ENCODE measurements at places on chromosomes 12 and 14.

- no peak for DNase-seq
These were observed 73.9 kb downstream of the RPS6KA5 start for GRCh38 chr14:90986510-90986909.

DNA sequence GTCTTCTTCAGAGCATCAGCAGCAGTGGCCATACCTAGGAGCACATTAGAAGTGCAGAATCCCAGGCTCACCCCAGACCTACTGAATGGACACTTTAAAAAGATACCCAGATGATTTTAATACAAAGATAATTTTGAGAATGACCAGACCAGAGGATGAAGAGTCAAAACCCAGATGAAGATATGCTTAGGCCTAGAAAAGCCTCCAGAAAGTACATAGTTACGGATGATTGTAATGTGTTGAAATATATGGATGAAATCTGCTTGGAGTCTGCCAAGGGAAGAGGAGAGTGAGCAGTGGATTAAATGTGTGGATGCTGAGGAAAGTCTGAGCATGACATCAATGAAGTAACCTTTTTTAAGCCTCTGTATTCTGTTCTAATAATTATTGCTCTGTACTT lies 245.7 kb downstream of the CNTN1 start:
- no peak for DNase-seq

- DNase-seq: no peak
These were observed 91.6 kb upstream of the ATF7IP start for GRCh38 chr12:14273913-14274311.

- peak; percentile 73 for DNase-seq
These were observed 103.1 kb downstream of the RFLNA start for GRCh38 chr12:124397807-124398577.

DNA sequence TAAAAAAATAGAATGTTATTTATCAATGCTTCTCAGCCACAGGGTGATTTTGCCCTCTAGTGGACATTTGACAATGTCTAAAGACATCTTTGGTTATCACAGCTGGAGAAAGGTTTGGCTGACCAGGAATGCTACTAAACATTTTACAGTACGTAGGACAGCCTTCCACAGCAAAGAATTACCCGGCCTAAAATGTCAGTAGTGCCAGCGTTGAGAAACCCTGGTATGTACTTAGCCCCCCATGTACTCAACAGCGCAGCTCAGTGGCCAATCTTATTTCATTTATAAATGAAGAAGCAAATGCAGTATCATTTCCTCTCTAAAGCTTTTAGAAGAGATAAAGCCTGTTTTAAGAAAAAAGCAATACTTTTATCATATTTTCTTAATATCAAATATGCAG lies 5.8 kb downstream of the MARK3 start:
- DNase-seq: peak; percentile 85

GRCh38 chr14:50222055-50222613 lies 9.2 kb downstream of the SOS2 start:
- no peak for DNase-seq

DNA sequence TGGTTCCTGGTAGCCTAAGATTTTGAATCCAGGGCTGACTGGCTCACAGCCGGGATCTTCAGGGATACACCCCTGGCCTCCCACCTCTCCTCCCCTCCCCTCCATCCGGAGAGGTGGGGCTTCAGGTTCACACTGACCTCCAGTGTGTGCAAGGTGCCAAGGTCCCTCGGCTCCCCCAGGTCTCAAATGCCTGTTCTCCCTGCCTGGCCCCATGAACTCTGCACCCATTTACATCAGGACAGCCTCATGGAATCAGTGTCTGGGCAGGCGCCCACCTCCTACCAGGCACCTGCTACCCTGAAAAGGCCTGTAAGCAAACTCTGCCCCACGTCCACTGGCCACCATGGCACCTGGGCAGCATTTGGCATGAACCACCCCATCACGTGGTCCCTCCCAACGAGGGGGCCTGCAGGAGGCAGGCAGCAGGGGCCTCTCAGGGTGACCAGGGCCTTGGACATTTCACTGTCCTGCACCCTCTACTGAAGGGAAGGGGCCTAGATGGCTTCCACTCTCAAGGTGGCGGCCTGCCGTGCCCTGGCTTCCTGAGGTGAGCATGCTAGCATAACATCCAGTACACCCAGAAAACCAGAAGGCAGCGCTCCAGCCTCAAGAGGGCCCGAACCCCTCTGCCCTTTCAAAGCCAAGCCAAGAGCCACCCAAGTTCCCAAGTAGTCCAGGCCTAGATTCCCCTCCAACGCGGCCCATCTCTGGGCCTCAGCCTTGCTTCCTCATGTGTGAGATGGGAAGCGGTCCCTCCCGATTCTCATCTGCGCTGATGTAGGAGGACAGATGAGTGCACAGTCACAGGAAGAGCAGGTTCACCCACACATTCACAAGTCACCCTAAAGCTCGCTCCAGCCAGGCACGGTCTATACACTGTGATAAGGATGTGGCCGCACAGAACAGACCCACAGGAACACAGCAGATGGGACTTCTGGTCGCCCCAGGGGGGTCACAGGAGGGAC lies 37.3 kb downstream of the CCDC85C start:
- DNase-seq: no peak

GRCh38 chr14:31159682-31160296 lies 47.8 kb downstream of the HECTD1 start:
- DNase-seq: no peak

GRCh38 chr12:29578070-29578469 lies 80.6 kb upstream of the OVCH1 start:
- no peak for DNase-seq

- DNase-seq: no peak
These were observed 88.4 kb downstream of the CAND1 start for GRCh38 chr12:67357376-67358125.

- no peak for DNase-seq
These were observed 8.9 kb upstream of the TAS2R46 start for GRCh38 chr12:11070999-11071398.

- no peak for DNase-seq
These were observed 106.6 kb upstream of the NOS1 start for GRCh38 chr12:117468016-117468415.

GRCh38 chr12:118166946-118167345 lies 31.0 kb downstream of the PEBP1 start:
- DNase-seq: no peak

- no peak for DNase-seq
These were observed 1.4 kb downstream of the LBHD2 start for GRCh38 chr14:103085106-103086091.

- peak; percentile 51 for DNase-seq
These were observed 23.6 kb upstream of the USP44 start for GRCh38 chr12:95574799-95575452.

DNA sequence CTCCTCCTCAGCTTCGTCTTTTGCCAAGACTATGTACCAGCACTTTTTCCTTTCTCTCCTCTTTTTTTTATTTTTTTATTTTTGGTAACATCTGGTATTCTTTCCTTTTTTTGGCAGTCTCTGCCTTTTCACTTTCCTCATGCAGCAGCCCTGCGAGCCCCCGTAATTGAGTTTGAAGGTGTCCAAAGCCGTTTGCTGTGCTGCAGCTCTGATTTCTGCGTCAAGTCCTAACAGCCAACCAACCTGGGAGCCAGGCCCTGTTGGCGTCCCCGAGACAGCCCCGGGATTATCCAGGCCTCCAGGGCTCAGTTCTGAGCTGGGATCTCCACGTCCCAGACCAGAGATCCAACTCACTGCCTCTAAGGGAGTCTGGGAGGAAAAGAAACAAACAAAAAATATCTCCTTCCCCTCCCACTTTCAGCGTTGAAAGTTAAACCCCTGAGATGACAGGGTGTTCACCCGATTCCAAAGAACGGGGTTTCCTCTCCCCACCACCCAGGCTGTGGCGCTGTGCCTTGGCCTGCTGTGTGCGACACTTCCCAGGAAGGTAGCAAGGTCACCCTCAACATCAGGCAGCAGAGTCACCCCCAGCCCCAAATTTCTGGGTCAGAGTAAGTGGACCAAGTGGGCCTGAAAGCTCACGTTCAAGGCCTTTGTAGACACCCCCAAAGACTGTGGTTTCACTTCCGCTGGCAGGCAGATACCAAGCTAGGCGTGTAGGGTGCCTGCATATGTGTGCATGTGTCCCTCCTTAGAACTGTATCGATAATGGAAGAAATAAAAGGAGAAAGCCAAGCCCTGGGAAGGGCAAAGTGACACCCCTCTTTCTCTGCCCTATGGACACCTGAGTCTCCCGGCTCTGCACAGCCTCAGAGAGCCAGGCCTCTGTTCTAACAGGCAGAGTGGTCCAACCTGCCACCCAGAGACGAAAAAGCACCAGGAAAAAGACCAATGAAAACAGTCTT lies 11.1 kb downstream of the BCL11B start:
- DNase-seq: no peak

GRCh38 chr12:53065975-53066931 lies 12.9 kb downstream of the SPRYD3 start:
- DNase-seq: peak; percentile 64

- DNase-seq: no peak
These were observed 4.4 kb upstream of the CSRNP2 start for GRCh38 chr12:51087818-51088217.

GRCh38 chr14:68633131-68633991 lies 159.5 kb downstream of the ZFP36L1 start:
- no peak for DNase-seq

DNA sequence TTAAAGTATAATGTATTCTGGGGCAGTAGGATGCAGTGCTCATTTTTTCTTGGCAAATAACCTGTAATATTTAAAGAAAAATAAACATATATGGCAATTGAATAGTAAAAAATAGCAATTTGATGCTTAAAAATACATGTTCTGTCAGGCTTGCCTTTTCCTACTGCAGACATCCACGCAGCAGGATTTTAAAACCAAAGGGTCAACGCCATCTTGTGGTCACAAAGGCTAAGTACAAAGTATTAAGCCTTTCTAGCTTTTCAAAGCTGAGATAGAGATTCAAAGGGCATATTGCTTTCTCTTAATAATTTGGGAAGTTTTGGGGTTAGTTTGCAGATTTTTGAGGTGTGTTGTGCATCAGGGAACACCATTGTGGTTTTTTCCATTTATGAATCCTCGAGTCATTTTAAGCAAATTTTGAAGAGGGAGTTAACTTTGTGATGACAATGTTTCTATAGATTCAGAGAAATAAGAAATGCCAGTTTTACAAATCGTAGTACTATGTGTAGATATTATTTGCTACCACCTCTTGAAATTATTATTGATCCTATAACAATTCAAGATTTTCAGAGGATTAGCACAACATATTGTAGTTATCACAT lies 4.7 kb upstream of the CCER1 start:
- peak; percentile 35 for DNase-seq

DNA sequence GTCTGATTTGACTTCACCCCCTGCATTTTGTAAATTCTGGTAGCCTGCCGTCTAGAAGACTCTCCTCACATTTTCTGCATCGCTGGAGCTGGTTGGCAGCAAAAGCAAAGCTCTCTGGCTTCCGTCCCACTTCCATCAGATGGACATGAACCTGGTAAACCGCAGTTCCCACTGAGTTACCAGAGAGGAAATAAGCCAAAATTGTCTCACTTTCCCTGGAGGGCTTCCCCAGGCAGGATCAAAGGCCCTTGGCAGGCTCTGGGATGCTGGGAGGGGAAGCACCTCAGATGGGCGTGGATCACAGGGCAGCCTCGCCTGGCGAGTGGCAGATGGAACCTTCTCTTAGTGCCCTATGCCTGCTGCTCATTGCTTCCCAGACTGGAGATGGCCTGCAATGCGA lies 243.5 kb downstream of the TMEM132C start:
- DNase-seq: no peak

- peak; percentile 86 for DNase-seq
These were observed 14.0 kb downstream of the ABCB9 start for GRCh38 chr12:122951979-122952892.

GRCh38 chr14:31326111-31326510 lies 94.2 kb downstream of the HEATR5A start:
- DNase-seq: peak; percentile 82

- no peak for DNase-seq
These were observed 72.6 kb upstream of the TCL1A start for GRCh38 chr14:95786566-95786965.

- no peak for DNase-seq
These were observed 27.6 kb downstream of the SLC35E3 start for GRCh38 chr12:68773582-68773981.

All from erythroblast (primary cell).